ENCODE measurements at places on chromosomes 4 and X.

- peak; percentile 58 for DNase-seq
These were observed 832.1 kb upstream of the INTU start for GRCh38 chr4:126800575-126801141.

GRCh38 chrX:7926501-7926900 lies 712 bp downstream of the PNPLA4 start:
- DNase-seq, result peak; percentile 11

DNA sequence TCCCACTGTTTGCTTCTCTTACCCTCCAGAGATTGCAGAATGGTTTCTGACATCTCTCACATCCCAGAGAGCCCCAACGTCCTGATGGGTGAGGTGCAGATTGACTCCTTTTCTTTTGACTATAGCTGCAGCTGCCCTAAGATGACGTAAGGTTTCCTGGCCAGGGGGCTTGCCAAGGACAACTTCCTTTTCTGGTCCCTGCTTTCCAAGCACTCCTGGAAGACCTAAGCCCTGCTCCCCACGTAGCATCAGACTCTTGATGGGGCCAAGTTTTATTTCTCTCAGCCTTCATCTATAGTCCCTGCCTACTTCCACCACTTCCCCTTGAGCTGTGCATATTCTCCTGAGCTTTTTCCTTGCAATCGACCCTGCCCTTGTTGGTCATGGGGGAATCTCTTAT lies 497.7 kb downstream of the IDS start:
- DNase-seq, result no peak

GRCh38 chr4:67910585-67910905 lies 26.7 kb upstream of the TMPRSS11D start:
- no peak for DNase-seq

DNA sequence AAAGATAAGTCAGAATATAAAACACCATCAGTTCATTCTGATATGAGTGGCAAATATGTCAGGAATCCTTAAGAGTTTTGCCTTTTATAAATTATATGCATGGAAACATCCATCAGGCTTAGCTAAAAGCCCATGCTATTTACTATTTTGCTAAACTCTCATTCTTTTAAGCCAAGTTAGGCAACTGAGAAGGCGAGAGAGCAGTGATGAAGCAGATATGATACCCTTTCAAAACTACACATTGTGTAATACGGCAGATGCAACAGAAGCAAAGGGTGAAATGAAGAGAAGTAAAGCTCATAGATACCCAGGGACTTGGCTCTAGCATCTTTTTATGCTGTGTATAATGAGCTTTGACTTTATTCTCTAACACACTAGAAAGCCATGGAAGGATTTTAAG lies 95.8 kb downstream of the SLIT2 start:
- DNase-seq, result peak; percentile 72

DNA sequence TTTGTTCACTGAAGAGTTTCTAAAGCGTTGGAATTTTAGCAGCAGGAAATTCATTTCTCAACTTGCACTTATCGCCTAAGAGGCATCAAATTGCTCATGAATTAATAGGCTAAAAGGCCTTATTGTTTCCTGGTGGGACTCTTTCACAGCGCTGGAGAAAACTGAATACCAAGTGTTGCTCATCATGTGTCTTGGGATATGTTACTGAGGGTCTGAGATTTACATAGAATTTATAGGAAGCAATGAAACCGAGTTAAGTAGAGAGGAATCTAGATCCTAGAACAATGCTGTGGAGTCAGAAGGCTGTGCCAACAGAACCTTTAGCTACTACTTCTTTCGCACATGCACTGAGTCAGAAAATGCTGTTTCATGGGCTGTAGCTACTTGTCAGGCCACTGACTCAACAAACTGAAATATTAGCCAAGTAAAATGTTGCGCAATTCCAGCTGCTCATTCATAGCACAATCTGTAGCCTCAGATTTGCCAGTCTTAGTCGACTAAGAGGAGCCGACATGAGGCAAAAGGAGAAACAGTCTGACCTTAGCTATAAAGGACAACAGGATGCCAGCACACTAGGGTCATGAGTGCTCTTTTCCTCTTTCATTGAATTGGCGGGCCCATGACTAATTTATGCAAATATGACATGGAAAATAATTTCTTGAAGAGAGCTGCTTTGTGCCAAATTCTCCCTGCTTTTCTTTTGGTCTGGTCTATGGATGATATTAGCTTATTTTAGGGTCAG lies 35.9 kb upstream of the CXCL8 start:
- DNase-seq, result peak; percentile 100

- DNase-seq, result no peak
These were observed 83.9 kb upstream of the PACRGL start for GRCh38 chr4:20616313-20616712.

- DNase-seq, result no peak
These were observed 145.4 kb downstream of the QDPR start for GRCh38 chr4:17366496-17366895.

- peak; percentile 34 for DNase-seq
These were observed 88.5 kb downstream of the PHKA2 start for GRCh38 chrX:18895189-18895951.

DNA sequence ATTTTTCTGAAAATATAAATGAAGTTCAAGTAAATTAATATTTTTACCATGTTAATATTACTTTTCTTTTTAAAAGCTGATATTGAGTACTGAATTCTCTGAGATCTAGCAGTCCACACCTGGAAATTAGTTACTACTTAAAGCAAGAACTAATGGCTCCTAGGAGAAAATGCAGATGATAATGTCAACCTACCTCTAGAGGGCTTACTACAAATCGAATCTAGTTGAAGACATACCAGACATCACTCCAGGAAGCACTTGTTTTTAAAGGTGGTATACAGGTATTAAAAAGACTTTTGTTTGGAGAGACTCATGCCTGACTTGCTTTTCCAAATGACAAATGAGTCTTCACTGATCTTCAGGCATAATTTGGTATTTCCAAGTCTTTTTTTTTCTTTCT lies 516.4 kb upstream of the BOD1L1 start:
- DNase-seq, result peak; percentile 23

- peak; percentile 67 for DNase-seq
These were observed 19.5 kb upstream of the ZNF41 start for GRCh38 chrX:47502316-47503125.

DNA sequence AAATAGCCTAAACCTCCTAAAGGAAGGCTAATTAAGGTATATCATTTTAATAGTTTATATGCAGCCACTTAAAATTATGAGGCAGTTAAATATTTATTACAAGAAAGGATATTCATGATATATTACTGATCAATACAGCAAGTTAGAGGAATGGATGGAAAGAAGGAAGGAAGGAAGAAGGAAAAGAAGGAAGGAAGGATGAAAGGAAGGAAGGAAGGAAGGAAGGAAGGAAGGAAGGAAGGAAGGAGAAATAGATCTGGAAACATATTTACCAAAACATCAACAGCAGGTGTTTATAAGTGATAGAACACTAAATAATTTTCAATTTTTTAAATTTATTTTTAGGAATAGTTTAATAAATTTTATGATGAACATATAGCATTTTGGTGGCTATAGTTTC lies 17.5 kb downstream of the SLC7A11 start:
- no peak for DNase-seq

DNA sequence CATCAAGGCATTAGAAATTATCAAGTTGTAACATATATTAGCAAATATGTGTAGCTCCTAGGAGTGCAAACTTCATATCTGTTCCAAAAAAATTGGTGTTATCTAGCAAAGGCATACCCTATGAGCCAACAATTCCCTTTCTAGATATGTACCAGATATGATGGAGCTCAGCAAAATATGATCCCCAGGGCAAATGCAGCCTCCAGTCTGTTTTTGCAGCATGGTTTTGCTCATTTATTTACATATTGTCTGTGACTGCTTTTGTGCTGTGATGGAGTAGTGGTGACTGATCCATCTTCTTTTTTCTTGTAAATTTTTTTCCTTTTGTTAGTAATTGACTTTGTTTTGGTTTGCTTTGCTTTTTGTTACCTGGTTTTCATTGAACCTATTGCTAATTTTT lies 41.0 kb downstream of the CEP135 start:
- no peak for DNase-seq

GRCh38 chr4:184952522-184952921 lies 65.8 kb upstream of the HELT start:
- no peak for DNase-seq

DNA sequence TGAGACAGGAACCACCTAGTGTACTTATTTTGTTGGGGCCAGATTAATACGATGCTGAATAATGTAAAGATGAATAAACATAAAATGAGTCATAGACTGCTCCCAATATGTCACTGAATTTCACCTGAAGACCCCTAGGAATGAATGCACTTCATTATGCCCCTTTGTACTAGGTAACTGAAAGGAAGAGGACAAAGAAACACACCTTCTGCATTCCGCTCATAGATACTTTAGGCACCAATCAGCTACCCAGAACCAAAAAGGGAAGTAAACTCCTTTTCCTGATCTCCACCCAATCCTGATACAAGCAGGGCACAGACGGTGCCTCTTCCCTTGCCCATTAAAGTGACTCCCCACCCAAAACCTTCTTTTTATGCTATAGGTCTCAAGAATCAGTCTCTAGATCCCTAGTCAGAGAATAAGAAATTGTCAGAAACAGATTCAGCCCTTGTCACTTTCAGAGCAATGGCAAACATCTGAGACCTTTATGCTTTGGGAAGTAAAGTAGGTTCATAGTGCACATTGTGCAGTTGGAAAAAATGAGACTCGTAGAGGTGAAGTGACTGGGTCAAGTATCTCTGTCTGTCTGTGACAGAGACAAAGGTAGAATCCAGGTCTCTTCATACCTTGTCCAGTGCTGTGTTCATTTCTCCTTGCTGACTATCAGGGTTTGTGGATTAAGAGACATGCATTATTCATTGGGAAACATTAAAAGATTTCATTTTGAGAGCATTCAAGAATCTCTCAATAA lies 2.3 kb downstream of the GPR174 start:
- no peak for DNase-seq

- no peak for DNase-seq
These were observed 115.7 kb upstream of the MAP3K15 start for GRCh38 chrX:19630776-19631707.

DNA sequence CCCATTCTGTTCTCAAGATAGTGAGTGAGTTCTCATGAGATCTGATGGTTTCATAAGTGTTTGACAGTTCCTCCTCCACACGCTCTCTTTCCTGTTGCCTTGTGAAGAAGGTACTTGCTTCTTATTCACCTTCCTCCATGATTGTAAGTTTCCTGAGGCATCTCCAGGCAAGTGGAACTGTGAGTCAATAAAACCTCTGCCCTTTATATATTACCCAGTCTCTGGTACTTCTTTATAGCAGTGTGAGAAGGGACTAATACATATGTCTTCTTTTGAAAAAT lies 58.4 kb downstream of the CFAP299 start:
- no peak for DNase-seq

DNA sequence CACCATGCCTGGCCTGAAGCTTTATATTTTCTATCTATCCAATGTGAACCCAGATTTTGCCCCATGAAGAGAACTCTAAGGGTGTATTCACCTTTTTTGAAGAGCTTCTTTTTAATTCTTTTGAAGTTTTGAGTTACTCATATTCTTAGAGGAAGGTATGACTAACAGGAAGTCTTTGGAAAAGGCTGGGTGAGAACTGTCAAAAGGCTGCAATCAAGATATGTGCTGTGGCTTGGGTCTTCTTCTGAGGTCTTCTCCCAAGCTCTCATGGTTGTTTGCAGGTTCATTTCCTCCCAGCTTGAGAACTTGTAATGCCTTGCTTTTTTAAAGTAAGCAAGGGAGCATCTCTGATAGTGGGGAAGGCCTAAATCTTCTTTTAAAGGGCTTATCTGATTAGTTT lies 3.1 kb upstream of the C4orf17 start:
- DNase-seq, result peak; percentile 31

DNA sequence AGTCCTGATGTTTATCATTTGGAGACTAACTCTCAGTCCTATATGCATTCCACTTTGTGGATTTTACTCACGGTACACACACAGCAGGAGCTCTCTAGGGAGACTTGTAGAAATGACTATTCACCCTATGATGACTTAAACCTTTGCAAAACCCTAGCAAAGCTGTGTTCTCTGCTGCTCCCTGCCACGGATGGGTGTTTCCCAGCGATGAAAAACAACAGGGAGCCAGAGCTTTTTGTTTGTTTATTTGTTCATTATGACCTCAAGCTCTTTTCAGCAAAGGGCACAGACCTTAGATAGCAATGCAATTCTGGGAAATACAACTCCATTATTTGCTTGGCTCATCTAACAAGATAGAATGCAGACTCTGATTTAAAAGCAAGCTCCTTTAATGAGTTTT lies 156.6 kb downstream of the GRIA3 start:
- DNase-seq, result no peak

GRCh38 chr4:74969507-74970474 lies 36.9 kb downstream of the PARM1 start:
- peak; percentile 1 for DNase-seq

- DNase-seq, result peak; percentile 47
These were observed 155.8 kb downstream of the RPA4 start for GRCh38 chrX:97039363-97040029.

- peak; percentile 10 for DNase-seq
These were observed 555.4 kb downstream of the STPG2 start for GRCh38 chr4:97587912-97588311.

DNA sequence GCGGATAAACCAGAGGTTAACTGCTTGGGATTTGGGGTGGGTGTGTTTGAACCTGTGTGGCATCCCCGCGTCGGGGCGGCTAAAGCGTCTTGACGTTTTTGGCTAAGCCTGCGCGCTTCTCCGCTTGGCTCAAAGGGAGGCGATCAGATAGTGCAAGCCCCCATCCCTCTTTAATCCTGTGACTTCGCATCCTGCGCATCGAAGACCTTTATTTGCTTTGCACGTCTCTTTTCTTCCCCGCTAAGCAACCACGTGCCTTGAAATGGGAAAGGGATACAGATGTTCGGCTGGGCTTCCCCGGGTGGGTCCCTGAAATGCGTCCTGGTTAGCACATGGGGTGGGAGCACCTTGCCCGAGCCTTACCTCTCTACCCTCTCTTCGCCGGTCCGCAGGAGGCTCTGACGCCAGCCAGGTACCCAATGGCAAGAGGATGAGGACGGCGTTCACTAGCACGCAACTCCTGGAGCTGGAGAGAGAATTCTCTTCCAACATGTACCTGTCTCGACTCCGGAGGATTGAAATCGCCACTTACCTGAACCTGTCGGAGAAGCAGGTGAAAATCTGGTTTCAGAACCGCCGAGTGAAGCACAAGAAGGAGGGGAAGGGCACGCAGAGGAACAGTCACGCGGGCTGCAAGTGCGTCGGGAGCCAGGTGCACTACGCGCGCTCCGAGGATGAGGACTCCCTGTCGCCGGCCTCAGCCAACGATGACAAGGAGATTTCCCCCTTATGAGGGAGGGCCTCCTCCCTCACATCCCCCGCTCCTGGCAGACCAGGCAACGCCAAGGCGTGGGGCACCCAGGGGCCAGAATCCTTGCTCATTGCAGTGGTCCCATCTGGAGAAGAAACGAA lies 1.5 kb downstream of the GSX2 start:
- no peak for DNase-seq

GRCh38 chr4:177632481-177632880 lies 190.2 kb upstream of the AGA start:
- peak; percentile 0 for DNase-seq

GRCh38 chrX:40062525-40063155 lies 35.1 kb downstream of the BCOR start:
- DNase-seq, result no peak

DNA sequence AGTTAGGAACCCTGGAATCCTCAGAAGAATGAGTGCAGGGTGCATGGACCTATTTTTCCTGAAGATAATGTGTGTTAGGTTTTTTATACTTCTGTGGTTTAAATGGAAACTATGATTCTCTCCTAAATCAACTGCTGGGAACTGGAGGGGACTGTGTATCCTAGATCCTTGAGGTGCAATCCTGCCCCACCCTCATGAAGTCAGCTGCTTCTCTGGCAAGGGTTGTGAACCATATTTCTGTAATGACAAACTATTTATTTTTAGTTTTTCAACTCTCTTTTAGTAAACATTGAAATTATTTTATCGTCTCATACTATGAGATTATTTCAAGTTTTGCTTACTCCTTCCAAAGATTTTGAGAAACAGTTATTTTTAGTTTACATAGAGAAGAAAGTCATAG lies 25.8 kb upstream of the VEGFC start:
- no peak for DNase-seq

Data from iris pigment epithelial cell (primary cell).